ENCODE measurements at places on chromosomes 11 and 22.

DNA sequence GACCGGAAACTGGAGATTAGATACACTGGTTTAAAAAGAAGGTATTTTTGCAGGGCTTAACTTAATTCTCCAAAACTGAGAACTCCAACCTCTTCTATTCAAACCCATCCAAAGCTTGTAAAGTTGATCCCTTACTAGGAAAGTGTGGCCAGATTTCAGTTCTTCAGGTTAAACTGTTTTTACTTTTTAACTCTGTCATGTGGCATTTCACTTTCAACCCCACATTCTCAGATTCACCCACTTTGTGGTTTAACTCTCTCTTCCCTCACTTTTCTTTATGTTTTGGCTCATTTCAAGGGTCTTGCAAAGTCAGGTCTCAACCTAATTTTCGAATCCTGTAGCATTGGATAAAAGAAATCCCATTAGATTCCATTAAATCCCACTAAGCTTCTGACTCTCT, 75.4 kb downstream of the MPPED2 start:
- no peak for DNase-seq

GRCh38 chr22:26553056-26553752, 36.7 kb downstream of the TPST2 start:
- DNase-seq = no peak

DNA sequence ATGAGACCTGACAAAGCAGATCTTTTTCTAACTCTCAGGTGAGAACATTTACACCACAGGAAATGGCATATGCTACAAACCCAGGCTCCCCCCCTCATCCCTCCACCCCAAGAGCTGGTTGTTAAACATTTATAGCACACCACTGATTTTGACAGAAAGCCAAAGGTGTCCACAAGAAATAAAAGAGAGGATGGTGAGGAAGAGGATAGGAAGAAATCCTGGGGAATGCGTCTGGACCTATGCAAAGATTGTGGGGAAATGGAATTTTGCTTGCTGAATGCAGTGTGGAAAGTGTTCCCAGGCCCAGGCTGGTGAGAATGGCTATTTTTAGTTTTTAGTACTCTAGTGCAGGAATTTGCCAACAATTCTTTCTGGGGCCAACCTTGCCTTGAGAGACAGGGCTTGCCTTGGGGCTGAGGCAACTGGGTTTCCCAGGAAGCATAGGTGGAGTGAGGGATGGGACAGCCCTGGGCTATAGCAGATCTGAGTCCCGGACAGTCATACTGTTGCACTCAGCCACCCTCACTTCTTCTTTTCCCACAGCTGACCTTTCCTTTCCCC, 163.9 kb downstream of the ADAMTS15 start:
- no peak for DNase-seq

- peak; percentile 35 for DNase-seq
Measured at GRCh38 chr11:71452199-71453036, 585 bp upstream of the NADSYN1 start.

- no peak for DNase-seq
Measured at GRCh38 chr22:35739076-35739930, 21.6 kb downstream of the APOL5 start.

DNA sequence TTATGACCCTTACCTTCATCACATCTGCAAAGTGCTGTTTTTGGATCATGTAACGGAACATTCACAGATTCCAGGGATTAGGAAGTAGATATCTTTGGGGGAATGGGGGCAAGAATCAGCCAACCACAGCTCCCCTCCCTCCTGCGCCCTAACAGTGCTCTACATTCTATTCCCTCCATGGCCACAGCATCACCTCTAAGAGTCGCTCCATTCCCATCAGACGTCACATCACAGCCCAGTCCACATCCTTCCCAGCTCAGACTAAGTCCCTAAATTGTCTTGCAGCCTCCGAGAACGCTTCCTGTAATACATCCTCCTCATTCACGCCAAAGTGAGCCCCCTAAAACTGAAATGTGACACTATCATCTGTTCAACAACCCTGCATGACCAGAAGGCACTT, 5.9 kb downstream of the SCGB1D1 start:
- DNase-seq = no peak

- no peak for DNase-seq
Measured at GRCh38 chr11:127607487-127608085, 607.0 kb upstream of the KIRREL3 start.

DNA sequence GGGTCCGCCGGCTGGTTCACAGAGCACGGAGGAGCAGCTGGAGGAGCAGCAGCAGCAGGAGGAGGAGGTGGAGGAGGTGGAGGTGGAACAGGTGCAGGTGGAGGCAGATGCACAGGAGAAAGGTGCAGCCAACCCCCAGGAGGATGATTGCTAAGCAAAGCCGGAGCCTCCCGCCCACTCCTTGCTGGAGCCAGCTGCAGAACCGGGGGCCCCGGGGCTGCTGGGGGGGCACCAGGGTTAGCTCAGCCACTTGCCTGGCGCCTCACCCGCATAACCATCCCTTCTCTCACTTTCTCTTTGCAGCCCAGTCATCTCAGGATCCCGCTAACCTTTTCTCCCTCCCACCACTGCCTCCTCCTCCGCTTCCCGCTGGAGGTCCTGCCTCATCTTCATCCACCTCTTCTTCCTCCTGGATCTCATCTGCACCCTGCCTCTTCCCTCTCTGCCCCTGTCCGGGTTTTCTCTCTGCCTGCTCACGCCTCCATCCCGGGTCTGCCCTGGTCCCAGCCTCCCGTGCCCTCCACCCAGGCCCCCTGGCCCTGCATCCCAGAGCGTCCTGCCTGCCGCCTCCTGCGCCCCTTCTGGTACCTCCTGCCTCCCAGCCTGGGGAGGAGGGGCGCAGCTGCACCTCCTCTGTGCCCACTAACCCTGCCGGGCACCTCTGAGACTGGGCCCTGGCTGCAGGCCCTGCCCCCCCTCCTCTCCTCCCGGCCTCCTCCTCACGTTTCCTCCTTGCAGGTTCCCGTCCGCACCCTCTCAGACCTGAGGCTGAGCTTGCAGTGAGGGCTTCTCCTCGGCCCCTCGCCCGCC, 9.5 kb downstream of the KCTD17 start:
- peak; percentile 18 for DNase-seq
